PC-3 (cell line): ENCODE measurements at places on chromosomes 5 and 9.

- no peak for DNase-seq
Observed at GRCh38 chr9:131630205-131630831, 85.0 kb downstream of the PRRT1B start.

DNA sequence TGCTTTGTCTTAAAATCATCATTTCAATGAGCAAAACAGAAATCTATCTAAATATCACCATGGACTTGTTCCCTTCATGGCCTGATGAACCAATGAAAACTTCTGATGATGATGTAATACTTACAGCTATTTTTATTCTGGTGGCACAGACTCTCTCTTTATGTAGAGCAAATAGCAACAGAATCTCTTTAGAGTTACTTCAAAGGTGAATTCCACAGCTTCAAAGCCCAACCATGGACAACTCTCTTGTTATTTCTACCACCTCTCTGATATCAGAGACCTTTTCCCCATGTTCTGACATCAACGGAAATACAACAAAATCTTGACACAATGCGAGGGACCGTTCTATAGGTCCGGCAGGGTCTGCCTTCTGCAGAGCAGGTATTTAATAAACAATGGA lies 70.1 kb downstream of the RETREG1 start:
- DNase-seq: no peak

- peak; percentile 51 for DNase-seq
Observed at GRCh38 chr9:109098171-109098959, 21.4 kb downstream of the TMEM245 start.

DNA sequence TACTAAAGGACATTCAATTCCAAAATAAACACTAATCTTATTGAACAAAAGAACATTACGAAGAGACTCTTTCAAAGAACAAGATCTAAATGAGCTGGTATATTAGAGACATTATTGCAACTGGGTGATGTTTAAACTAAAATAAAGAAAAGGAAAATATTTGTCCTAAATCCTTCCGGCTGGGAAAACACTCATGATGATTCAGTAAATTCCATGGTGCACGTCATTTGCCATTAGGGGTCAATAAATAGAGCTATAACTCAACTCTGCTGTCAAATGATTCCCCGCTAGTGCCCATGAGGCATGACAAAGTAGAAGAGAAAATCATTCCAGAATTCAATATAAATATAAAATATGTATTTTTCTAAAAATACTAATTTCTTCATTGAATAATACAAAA lies 565.5 kb upstream of the TUSC1 start:
- DNase-seq: peak; percentile 81

DNA sequence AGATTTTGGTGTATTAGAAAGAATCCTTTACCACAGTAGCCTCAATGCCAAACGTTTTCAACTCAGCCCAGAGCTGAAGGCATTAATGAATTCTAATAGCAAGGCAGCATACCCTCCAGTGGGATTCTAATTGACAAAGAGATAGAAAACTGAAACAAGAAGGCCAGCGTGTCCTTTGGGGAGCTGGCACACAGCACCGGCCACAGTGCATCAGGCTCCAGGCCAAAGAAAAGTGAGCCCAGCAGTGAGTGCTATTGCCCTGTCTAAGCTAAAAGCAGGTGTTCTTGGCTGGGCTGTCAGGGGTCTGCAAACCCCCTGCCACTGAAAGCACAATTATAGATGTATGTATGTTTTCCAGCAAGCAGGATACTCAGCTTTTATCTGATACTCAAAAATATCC lies 40.4 kb downstream of the PPIC start:
- DNase-seq: no peak

DNA sequence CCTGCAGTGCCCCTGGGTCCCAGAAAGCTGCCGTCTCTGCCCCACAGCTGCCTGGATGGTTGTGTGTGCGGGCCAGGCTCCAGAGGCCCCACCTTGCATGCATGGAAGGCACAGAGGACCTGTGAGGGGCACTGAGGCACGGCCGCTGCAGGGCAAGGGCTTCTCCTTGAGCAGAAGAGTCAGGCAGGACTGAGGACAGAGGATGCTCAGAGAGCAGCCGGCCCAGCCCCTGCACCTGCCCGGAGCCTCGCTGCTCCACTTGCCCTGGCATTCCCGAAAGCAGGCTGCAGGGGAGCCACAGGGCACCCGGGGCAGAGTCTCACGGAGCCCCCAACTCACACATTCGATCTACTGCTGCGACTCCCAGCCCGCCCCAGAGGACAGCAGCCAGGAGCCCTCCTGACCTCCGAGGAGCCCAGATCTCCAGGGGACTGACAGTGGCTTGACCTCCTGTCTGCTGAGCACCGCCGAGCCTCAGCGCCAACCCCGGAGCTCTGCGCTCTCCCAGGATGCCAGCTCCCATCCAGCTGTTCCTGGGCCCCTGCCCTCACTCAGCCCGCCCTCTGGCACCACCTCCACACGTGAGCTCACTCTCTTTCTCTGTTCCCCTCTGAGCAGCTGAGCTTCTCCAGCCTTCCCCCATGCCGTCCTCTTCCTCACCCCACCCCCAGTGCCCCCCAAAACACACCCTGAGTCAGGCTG lies 95.0 kb downstream of the KCNT1 start:
- DNase-seq: no peak

DNA sequence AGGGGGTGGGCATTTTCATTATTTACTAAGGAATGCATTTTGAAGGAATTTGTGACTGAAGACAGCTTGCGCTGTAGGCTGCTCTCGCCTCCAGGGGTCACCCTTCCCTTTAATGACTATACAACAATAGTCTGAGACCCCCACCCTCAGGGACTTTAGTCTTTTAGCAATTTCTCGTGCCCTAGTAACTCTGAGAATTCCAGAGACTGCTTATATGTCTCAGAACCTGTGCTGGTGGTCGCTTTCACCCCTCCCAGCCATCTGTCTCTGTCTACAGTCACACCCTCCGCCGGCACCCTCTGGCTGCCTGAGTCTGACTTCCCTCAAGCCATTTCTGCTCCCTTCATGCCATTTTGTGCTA lies 671.4 kb downstream of the NR2F1-AS1 start:
- peak; percentile 29 for DNase-seq

GRCh38 chr9:130500340-130501180 lies 55.8 kb downstream of the ASS1 start:
- peak; percentile 8 for DNase-seq

DNA sequence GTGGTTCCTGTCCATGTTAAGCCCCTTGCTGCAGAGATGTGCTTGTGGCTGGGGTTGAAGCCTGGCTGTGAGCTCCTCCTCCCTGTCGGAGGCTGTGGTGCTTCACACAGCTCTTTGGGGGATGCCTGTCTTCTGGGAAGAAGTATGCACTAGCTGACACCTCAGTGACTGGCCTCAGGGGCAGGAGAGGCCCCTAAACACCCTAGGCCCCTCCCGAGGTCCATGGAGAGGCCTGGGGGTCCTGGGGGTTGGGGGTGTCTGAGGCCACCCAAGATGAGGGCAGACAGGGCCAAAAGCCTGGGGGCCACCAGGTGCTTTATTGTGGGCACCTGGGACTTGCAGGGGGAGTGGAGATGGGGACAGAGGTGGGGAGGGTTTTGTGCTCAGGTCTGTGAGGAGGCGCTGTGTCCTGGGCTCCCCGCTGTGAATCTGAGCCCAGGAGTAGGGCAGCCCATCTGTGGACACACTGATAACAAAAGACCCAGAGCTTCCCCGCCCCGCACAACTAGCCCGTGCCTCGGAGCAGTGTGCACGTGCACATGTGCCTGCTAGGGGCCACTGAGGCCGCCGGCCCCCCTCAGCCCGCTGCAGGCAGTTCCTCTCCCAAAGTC lies 92.0 kb downstream of the PHF2 start:
- no peak for DNase-seq

DNA sequence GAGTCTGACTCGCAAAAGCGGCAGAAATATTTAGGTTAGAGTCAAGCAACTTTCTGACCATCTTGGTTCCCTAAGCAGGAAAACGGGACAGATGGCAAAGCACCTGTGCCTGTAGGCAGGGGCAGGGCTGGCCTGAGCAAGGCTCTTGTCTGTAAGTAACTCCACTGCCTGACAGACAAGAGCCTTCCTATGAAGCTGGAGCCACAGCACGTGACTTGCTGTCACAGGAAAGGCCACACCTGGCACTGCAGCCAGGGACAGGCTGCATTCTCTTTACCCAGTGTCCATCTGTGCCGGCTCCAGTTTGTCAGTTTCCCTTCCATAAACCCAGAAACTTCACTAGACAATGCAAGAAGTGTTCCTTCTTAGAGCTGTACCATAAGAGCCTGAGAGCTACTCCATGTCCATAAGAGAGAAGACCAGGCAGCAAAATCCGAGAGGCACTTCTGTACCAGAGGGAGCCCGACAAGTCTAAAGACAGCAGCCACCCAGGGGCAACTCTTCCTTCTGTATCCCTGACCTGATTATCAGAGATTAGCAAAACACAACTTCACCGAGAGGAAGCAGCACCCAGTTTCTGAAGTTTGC lies 78.1 kb downstream of the GPR21 start:
- DNase-seq: no peak

DNA sequence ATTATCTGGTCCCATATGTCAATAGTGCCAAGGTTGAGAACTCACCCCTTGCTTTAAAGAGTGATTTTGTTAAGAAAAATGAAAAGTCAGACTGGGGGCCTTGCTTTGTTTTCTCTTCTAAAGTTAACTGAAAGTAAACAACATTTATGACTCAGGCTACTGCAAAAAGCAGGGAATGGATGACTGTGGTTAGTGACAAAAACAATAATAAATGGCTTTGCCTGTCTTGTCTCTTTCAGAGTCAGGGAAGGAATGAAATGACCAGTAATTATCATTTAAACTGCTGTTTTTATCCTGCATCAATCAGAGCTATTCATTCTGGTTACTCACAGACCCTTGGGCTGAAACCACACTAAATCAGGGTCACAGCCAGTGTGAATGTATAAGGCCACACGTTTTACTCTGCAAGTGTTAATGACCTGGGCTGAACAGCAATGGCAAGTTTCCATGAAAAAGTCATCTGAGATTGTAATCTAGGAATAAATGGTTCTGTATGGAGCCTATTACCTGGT lies 112.2 kb downstream of the ZNF608 start:
- DNase-seq: peak; percentile 71

- no peak for DNase-seq
Observed at GRCh38 chr9:113898151-113898550, 22.0 kb downstream of the ZNF618 start.

- DNase-seq: no peak
Observed at GRCh38 chr5:171575386-171575785, 155.9 kb downstream of the FGF18 start.

GRCh38 chr9:22079873-22080341 lies 70.8 kb upstream of the CDKN2B start:
- no peak for DNase-seq

DNA sequence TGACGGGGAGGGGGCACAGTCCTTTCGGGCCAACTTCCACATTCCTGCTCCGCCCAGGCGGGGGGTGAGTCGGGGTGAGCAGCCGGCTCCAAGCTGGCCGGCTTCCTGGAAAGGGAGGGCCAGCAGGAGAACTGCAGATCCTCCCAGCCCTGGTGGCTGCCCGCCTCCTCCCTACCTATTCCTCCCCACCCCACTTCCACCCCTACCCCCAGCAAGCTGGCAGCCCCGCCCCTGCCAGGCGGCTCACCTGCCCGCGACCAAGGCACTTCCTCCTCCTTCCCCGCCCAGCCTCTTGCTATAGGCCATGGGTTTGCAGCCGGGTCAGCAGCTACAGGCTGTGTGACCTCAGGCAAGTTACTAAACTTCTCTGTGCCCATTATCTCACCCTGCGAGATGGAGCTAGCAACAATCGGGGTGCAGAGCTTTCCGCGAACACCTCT lies 5.6 kb upstream of the IRF1 start:
- peak; percentile 90 for DNase-seq

- peak; percentile 15 for DNase-seq
Observed at GRCh38 chr5:6961837-6962635, 248.8 kb downstream of the TENT4A start.

DNA sequence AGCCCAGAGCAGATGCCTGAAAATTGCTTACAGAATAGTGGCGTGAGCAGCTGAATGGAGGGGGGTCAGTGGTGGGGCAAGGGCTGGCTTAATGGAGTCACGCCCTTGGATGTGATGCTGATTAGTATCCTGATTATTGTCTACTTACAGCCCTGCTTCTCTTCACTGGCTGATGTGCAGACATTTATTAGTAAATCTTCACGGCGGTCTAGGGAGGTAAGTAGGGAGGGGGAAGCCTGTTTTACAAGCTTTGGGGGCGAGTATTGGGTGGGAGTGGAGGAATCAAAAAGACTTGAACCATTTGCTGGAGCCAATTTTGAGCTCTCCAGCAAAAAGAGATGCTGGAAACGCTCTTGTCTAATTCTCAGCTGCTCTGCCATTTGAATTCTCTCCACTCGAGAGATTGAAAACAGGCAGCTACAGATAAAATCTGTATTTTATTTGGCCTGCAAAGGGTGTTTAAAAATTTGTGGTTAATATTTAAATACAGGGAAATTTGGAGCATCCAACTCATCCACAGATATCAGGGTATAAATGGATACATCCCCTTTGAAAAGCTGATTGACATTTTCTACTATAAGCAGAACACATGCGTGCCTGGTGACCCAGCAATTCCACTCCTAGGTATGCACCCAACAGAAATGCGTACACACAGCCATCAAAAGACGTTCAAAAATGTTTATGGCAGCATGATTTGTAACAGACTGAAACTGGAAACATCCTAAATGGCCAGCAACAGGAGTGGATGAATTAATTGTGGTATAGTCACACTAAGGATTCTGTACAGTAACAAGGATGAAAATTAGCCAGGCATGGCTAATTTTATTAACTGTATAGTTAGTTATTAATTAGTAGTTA lies 19.5 kb upstream of the ALDH1B1 start:
- no peak for DNase-seq

- DNase-seq: no peak
Observed at GRCh38 chr5:77852068-77852513, 76.0 kb upstream of the TBCA start.

GRCh38 chr5:29779141-29779540 lies 1414.3 kb upstream of the CDH6 start:
- no peak for DNase-seq

GRCh38 chr5:55101556-55102276 lies 730 bp upstream of the GZMA start:
- DNase-seq: no peak

DNA sequence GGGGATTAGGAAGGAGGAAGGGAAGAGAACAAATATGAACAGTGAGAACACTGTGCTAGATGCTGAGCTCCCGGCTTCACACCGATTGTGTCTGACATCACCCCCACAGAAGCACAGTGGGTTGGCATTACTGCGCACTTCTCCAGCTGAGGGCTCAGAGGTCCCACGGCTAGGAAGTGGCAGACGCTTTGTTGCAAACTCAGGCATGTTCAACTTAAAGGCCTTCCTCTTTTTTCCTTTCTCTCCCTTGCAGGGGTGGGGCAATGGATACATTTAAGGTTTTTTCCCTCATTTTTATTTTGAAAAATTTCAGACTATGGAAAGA lies 15.5 kb upstream of the SHB start:
- no peak for DNase-seq

- DNase-seq: no peak
Observed at GRCh38 chr5:61784341-61784740, 452.3 kb downstream of the ZSWIM6 start.

DNA sequence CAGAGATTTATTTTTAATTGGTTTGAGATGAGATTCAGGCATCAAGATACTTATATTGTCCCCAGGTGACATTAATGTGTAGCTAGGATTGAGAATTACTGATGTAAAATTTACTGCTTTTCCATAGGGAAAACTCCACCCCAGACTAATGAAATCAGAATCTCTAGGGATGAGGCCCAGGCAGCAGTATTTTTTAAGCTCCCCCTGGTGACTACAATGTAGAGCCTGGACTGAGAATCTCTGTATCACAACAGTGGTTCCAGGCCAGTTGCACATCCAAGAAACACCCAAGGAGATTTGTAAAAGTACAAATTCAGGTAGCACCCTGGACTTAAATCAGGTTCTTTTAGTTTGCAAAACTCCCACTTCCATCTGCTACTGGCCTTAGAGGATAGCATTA lies 185.7 kb downstream of the MARCHF11 start:
- DNase-seq: no peak

GRCh38 chr5:30100148-30100713 lies 1093.3 kb upstream of the CDH6 start:
- no peak for DNase-seq
